ENCODE measurements at places on chromosomes 11 and 22. TPM values are rescaled to one million over a fixed set of nuclear protein-coding genes. Genes with fewer than 3 reads are reported as not detected.

The HEPHL1 gene
- not detected for total RNA-seq

The MIAT gene
- 2.7 TPM for total RNA-seq

The PKNOX2 gene
- total RNA-seq = 17.3 TPM

The OR1S1 gene
- not detected for total RNA-seq

The CARD16 gene
- total RNA-seq = 40.4 TPM

The TNNT3 gene
- total RNA-seq = 35.6 TPM

GRCh38 chr22:32882774-32883530 lies 81.4 kb downstream of the TIMP3 start:
- DNase-seq = no peak

- DNase-seq = no peak
Measured at GRCh38 chr22:28594797-28595462, 84.7 kb downstream of the TTC28 start.

DNA sequence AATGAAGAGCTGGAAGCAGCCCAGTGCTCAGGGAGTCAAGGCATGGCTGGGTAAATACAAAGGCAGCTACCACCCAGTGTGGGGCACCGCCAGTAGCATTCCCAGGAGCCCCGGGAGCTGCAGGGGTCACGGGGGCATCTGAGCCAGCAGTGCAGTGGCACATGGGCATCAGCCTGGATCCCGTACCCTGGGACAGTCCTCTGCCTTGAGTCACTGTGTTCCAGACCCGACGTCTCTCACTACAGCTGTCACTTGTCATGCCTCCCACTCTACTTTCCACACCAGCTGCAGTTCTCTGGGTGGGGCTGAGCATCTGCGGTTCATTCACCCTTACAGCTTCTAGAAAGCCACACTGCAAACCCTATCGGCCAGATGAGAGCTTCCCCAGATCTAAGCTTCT lies 29.6 kb downstream of the DHCR7 start:
- no peak for DNase-seq

DNA sequence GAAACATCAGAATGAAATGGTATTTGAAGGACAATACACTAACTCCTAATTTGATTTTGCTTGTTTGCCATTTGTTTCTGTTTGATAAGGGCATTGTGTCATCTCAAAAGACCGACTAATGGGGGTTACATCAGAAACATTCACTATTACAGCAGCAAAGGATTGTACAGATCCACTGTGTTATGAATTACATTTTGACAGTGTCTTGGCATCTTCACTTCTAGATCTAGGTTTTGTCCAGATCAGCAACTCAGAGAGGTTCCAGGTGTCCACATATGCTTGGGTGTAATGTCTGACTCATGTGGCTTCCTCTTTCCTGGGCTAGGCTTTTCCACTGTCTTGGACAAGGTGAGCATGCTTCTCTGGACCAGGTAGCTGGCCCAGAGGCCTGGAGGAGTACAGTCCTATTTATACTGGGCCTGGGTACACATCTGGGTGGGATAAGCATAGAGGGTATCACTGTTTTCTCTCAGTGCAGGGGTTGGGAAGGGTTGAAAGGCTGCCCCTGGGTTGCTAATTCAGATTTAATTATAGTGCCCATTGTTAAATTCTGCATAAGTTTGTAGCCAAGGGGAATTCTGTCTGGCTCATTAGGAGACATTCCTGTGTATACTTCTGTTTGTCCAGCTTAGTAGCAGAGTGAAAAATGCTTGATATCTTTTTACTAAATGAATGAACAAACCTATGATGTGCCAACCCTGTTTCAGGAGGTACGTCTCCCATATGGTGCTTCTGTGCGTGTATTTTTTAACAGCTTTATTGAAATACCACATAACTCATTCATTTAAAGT lies 23.8 kb downstream of the DDI1 start:
- no peak for DNase-seq

DNA sequence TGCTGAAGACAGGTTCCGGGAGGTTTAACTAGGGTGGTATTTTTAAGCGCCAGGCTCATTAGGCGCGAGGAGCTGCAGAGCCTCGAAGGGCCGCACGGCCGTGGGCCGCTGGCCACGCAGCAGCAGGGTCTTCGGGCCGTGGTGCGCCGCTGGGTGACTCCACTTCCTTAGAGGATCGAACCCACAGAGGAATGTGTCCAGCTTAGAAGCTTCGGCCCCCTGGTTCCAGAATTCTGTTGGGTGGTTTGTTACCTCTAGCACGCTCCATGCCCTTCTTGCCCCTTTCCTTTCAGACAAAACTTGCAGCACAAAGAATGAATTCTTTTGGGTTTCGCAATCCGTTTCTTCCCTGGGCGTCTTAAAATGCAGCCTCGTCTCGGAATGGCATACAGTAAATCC lies 773 bp upstream of the PATL1 start:
- peak; percentile 72 for DNase-seq

DNA sequence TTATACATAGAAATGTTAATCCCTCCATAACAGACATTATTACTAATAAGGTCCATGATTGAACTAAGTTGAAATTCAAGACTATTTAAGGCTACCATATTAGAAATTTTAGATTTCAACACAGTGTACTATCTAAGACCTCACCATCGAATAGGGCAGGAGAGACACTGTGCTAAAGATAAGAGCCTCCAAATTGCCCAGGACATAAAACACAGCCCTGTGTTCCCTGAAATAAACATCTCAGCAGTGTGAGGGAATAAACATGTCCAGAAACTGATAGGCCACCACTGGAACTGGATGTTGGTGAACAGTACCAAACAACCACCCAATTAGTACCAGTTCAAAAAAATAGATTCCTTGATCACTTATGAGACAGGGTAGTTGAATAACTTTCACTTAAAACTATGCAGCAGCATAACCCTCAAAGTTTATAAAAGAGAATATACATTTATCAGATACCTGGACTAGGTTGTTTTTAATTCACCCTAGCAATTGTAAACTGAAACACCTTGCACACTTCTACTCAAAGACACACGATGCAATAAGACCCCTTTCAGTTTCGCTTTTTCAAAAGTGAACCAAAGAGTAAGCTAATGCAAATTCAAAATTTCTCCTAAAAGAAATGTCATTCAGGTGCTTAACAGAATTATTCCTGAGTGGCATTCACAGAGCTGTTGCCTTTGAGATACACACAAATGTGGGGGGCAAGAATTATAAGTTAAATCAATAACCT lies 34.3 kb downstream of the USP28 start:
- DNase-seq = no peak

GRCh38 chr22:49567899-49568750 lies 259.5 kb downstream of the BRD1 start:
- DNase-seq = peak; percentile 35

- DNase-seq = no peak
Measured at GRCh38 chr11:72773291-72773690, 20.6 kb downstream of the STARD10 start.

- no peak for DNase-seq
Measured at GRCh38 chr11:85316967-85317366, 310.2 kb downstream of the DLG2 start.

DNA sequence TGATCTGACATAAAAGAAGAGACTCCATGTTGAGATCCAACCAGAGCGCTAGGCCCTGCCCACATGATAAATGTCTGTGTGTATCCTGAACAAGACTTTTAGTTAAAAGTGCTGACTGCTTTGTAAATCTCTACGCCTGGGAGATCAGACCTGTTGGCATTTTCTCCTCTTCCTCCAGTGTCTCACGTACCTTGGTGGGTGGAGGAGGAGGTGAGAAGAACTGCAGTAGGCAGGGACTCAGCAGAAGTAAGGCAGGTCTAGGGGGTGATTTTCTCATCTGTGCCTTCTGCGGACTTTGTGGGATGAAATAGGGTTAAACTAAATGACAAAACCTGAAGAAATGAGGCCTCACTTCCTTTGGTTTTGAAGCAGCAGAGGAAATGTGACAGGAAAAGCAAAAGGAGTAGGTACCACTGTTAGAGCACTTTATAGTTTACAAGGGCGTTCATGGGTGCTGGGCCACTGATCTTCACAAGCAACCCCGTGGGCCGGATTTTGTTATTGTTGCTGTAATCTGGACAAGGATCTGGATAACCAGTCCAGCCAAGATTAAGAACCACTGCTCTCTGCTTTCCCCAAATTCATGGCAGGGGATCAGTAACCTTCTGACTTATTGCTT lies 36.7 kb upstream of the PLET1 start:
- no peak for DNase-seq

- DNase-seq = no peak
Measured at GRCh38 chr11:121692236-121692635, 239.5 kb upstream of the SORL1-AS1 start.

DNA sequence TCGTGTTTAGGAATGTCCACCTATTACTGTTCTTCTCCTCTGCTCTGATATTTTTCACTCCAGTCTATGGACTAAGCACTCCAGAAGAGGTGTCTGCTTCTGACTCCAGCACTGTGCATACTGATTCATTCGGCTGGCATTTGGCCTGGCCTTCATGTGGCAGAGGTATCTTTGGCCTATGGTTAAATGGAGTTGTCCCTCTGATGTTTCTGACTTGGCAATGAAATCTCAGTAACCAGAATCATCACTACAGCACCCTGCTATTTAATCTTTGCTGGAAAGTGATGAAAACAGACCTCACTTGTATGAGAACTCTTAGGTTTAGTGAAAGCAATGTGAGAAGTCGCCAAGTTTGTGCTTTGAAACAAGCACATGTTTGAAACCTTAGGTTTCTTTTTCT lies 155.2 kb downstream of the MAML2 start:
- DNase-seq = no peak

DNA sequence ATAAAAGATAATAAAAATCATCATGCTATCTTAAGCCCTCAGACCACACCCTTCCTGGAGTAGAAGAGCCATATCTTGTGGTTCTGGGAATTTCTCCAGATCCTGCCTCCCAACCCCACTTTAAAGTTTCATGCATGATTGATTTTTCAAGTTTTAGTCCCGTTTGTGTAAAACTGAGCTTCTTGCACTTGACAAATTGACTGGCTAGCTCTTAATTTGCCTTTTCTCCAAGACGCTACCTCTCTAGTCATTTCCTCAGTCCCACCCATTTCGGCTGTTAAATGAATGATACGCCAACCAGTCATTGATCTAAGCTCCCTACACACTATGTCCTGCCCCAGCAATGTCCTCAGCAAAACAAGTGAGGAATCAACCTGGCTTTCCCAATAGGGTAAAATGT lies 71.8 kb upstream of the TEAD1 start:
- DNase-seq = no peak

DNA sequence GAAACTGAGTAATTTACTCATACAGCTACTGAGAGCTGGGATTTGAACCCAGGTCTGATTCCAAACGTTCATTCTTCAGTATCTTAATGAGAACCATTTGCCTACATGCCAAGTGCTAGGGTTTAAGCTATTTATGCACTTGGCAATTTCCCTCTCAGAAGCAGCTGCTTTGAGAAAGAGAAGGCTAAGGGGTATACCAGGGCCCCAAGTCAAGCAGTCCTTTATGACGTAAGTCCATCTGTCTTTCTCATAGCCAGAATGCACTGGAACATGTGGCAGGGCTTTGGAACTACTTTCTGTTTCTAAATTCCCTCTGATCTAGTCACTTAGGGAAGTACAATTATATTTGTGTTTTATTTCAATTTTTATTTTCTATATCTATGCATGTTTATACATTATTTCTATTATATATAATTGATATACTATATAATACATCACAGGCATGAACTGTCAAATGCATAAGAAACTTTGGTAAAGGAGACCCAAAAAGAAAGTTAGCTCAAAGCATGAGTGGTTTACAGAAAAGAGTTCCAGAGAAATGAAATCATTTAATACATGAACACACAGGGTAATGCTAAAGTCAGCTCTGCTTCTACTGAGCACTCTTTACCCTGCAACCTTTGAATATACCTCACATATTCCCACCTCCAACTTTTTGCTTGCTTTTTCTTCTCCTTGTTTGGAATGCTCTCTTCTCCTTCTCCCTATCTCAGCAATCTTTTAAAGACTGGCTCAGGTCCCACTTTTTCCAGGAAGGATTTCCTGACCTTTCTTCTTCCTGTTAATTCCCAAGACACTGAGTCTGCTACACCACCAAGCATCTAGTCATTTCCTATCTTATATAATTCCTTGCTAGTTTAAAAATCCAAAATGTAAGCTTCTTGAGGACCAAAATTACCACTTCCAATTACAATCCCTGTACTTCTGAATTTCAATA lies 80.5 kb upstream of the GDPD4 start:
- DNase-seq = no peak

- DNase-seq = peak; percentile 57
Measured at GRCh38 chr11:530960-531831, 4.2 kb downstream of the HRAS start.

DNA sequence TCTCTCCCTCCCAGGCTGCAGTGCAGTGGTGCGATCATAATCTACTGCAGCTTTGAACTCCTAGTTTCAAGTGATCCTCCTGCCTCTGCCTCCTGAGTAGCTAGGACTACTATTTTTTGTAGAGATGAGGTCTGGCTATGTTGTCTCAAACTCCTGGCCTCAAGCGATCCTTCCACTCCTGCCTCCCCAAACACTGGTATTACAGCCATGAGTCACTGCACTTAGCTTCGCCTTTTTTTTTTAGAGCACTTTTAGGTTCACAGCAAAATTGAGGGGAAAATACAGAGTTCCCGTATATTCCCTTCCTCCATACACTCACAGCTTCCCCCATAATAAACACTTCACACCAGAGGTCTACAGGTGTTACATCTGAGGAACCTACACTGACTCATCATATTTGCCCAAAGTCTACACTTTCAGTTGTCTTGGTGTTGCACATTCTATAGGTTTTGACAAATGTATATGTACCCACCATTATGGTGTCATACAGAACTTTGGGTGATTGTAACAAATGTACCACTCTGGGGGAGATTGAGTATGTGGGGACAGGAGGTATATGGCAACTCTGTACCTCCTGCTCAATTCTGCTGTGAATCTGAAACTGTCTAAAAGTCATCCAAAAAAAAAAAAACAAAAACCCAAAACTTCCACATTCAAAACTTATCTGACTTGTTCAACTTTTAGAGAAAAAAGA lies 11.3 kb upstream of the SLC37A4 start:
- DNase-seq = no peak

- no peak for DNase-seq
Measured at GRCh38 chr22:34960005-34960404, 106.0 kb upstream of the ISX start.

- DNase-seq = no peak
Measured at GRCh38 chr22:41368543-41369423, 13.0 kb upstream of the TEF start.

Data from sciatic nerve (tissue), 2 donors.